Stimulated activated CD8-positive, alpha-beta memory T cell treated with anti-CD3 and anti-CD28 coated beads, Interleukin-7, amount 100 ng/mL, for 24 hours (primary cell): ENCODE measurements at places on chromosomes 3 and 15.

DNA sequence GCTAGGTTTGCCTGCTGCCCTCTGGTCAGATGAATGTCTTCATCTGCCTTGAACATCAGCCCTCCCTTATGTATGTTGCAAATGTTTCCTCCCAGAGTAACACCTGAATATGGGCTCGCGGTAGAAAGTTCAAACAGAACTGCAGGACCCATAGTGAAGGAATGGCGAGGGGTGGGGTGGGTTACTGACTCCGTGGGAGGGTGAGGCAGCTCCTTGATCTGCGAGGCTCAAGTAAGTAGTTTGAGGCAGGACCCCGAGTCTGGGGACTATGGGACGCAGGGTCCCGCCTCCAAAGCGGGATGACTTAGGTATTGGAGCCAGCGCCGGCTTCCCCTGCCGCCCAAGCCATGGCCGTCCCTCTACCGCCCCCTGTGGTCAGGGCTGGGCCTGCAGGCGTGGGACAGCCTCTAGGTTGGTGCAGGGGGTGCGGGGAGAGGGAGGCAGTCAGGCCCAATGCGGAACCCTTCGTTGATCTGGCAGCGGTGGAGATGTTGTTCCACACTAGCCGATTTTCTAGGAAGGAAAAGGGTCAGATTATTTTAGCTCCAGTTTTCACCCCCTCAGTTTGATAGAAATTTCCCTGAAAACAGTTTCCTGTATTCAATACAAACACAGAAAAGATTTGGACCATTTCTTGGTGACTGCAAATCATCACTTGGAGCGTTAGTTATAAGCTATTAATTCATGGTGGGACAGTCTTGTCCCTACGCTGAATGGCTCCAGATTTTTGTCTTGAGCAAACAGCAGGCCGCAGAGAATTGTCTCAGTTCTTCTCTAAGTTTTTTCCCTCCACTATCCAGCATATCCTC is 72.3 kb downstream of the CORO2B start:
- peak; percentile 19 for DNase-seq

DNA sequence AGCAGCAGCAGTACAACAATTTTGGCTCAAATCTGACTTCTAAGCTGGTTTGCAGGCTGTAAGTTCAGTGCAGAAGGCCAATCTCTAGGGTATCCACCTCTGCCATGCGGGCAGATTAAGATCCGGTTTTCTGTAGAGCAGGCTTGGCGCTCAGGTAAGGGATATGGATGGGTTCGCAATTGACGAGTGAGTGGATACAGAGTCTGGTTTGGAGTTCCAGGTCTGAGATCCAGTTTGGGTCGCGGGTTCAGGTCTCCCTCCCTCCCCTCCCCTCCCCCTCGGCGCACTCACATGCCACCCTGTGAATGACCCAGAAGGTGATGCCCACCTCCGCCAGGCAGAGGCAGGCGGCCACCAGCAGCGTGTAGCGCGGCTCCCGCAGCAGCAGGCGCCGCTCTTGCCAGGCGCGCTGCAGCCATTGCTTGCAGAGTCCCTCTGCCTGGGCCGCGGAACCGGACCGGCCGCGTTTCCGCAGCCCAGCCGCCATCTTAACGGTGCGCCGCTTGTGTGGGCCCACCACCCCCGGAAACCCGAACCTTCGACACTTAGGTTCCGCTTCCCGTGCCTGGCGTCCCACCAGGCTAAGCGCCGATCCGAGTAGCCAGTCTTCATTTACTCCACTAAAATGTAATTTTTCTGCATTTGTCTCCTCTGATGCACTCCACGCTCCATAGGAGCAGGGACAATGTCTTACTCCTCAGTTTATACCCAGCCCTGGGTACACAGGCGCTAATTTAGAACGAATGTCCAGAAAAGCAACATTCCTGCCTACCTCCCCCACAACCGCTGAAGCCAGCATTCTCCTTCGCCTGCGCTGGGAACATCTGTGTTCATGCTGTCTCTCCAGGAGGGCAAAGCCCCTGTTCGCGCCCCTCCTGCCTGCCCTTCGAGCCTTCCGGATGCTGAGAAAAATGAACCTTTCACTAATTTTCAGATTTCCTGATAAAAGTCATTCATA is at the start of gene ALG3:
Gene ALG3 (minus strand): TSS at position 509 of the 958 bp plus-strand sequence. CDS start 22 bp downstream, at position 487.
- DNase-seq = peak; percentile 84

- DNase-seq = no peak
These were observed 44.9 kb upstream of the SEC13 start for GRCh38 chr3:10365791-10366190.

GRCh38 chr15:22904736-22905135 is 66.3 kb downstream of the NIPA2 start:
- no peak for DNase-seq

DNA sequence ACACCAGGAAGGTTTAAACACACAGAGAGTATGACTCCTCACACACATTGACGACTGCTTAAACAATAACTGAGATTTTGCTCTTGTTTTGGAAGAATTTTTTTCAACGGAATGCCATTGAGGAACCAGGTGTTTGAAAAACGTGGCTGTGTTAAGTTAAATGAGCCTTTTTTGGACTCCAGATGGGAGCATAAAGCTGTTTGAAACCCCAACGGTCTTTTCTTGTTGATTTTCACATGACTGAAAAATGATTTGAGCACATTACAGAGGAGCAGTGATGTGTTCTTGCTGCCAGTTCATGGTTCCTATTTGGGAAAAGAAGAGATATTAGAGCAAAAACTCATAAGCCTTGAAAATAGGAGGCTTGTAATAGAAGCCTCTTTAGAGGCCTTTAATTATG is 97.8 kb upstream of the SELENOK start:
- no peak for DNase-seq

DNA sequence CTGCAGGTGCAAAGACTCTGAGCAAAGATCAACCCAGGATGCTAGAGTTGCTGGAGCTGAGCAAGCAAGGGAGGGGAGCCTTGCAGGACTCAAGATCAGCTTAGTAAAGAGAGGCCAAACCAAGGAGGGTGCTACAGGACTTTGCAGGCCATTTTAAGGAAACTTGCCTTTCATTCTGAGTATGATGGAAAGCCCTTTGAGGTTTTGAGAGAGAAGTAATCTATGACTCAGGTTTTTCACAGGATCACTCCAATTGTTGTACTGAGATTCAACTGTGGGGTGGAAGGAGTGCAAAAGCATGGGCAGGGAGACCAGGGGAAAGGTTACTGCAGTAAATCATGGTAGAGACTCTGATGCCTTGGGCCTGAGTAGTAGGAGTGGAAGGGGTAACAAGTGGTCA is 260.4 kb upstream of the GPR149 start:
- no peak for DNase-seq

DNA sequence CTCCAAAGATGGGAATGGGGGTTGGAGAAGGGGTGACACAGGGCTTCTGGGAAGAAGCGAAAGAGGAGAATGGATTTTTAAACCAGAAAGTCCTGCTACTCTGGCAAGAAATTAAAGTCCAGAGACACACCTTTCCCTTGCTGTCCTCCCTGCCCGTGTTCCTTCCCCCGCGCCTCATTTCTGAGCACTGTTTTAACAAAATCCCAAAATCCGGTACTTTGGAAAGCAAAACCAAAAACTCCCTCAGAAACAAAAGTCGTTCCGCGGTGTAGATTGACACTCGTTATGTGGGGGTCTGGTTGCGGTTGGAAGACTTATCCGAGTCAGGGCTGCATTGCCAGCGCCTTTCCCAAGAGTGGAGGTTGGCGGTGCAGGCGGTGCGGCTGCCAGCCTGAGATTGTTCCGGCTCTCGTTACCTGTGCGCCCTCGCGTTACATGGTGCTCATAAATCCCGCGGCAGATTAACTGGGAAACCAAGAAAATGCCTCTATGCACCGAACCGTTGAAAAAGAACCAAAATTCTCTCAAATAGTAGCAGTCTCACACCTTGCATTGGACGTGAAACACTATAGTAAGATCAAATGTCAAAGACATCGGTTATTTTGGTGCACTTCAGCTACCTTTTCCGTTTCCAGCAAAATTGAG is 217.7 kb downstream of the MEIS2 start:
- no peak for DNase-seq

- DNase-seq = no peak
These were observed 256.4 kb downstream of the TLE3 start for GRCh38 chr15:69841113-69841828.

- no peak for DNase-seq
These were observed 116.2 kb upstream of the RASGRP1 start for GRCh38 chr15:38680775-38681174.

DNA sequence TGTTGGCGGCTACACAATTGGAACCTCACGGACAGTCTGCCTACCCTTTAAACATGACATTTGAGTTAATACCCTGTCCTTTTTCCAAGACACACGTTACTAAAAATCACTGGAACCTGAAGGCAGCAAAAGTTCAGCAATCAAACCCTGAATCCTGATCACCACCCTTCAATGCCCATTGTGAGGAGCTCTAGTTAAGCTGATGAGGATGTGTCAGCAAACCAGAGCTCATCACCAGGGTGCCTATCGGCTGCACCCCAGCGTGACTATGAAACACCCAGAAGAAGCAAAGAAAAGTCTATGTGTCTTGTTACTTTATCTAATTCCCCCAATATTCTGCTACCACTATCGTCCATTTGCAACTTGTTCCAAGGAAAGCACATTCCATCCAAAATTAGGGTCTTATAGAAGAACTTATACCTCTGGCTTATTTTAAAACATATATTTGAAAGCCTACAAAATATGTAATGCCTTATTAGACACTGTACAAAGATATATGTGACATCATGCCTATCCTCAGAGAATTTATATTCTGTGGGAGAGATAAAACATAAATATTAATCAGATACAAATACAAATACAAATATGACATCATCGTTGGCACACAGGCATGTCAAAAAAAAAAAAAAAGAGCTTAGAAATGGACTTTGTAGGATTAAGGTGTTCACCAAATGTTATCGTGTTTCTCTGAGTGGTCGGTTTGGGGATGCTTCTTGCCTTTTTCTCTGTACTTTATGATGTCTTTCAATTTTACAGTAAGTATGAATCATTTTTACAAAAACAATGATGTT is 219.7 kb upstream of the SETMAR start:
- no peak for DNase-seq

GRCh38 chr15:52661909-52662308 is 17.3 kb downstream of the ATOSA start:
- no peak for DNase-seq

DNA sequence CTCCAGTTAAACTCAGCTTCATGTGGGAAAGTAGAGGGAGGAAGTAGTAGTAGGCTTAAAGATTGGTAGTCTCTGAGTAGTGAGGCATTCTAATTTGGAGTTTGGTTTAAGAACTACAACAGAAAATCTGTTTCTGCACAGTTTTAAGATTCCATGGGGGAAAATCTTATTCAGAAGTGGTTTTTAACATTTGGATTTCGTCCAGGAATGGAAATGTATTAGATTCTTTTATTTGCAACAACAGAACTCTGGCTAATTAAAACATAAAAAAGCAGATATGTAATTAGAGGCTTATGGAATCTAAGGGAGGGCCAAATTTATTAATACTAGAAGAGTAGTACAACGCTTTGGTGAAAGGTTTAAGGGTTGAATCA is 36.0 kb downstream of the NECTIN3 start:
- DNase-seq = no peak

- no peak for DNase-seq
These were observed 30.5 kb downstream of the CD86 start for GRCh38 chr3:122085673-122086072.

- no peak for DNase-seq
These were observed 92.1 kb downstream of the TRIM42 start for GRCh38 chr3:140769951-140770350.

- DNase-seq = no peak
These were observed 46.9 kb upstream of the PPP2R3A start for GRCh38 chr3:135918600-135918999.

- DNase-seq = no peak
These were observed 49.7 kb downstream of the SQOR start for GRCh38 chr15:45684533-45684932.
